Stimulated activated CD4-positive, alpha-beta T cell treated with anti-CD3 and anti-CD28 coated beads, TNF-alpha, amount 100 ng/mL, for 1 hour (primary cell): ENCODE measurements at places on chromosomes 7 and 10.

DNA sequence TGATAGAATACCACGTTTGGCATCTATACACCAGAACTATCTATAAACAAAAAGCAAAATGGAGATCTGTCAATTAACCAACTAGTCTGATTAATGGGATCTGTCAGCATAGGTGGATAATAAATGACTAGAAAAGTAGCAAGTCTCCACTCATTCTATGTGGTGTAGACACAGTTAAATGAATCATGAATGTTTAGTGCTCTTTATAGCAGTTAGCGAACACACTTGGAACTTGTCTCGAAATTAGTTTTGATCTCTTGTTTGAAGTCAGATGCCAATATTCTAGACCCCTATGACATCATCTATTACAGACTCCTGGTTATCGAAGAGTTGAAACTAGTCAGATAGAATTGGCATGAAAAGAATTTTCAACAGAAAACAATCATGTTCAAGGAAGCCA is 259.7 kb downstream of the AHR start:
- no peak for DNase-seq

- no peak for DNase-seq
Measured at GRCh38 chr7:127938588-127938987, 92.6 kb downstream of the LRRC4 start.

DNA sequence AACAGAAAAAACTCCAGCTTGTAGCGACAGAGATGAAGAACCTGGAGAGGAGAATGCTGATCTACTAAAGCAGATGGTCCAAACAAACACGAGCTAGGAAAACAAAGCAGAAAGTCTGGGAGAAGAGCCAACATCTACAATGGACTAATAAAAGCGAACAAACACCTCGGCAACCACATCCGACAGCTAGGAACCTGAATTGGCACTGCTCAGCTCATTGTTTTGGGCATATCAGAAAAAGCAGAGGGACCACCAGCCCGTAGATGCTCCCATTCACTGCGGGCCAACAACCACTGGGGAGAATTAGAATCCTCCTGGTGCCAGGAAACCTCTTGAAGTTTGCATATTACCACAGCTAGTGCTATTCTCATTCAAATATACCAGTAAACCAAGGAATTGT is 204.7 kb downstream of the NXPH1 start:
- no peak for DNase-seq

DNA sequence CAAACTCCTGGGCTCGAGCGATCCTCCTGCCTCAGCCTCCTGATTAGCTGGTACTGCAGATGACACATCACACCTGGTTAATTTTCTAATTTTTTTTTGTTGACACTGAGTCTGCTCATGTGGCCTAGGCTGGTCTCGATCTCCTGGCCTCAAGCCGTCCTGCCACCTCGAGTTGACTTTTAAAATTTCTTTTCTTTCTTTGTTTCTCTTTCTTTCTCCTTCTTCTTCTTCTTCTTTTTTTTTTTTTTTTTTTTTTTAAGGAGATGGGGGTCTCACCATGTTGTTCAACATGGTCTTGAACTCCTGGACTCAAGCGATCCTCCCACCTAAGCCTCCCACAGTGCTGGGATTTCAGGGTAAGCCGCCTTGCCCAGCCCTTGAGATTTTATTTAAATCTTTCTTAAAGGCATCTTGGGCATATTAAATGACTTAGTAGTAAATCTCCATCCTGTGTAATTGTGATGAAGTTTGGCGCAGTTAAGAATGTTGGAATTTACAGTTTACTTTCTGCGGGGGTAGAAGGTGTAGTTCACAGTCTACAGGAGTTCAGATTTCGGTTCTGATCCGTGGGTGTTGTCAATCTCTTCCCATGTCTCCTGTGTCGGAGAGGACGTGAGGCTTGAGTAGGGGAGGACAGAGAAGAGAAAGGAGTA is 1.0 kb upstream of the ITGA8 start:
- no peak for DNase-seq
